ENCODE measurements at places on chromosomes 12 and 14. TPM values are rescaled to one million over a fixed set of nuclear protein-coding genes. Genes with fewer than 3 reads are reported as not detected.

Gene AREL1
- total RNA-seq, result 41.7 TPM

Gene PPP4R4
- total RNA-seq, result 0.94 TPM

Gene MUCL1
- not detected for total RNA-seq

Gene MDGA2
- total RNA-seq, result not detected

Gene MMP17
- total RNA-seq, result 2.1 TPM

Data from spleen (tissue), 13 donors.